Activated CD4-positive, CD25-positive, alpha-beta regulatory T cell treated with anti-CD3 and anti-CD28 coated beads, Interleukin-2, amount 50 U/mL, for 72 hours (primary cell): ENCODE measurements at places on chromosomes 5 and 9.

DNA sequence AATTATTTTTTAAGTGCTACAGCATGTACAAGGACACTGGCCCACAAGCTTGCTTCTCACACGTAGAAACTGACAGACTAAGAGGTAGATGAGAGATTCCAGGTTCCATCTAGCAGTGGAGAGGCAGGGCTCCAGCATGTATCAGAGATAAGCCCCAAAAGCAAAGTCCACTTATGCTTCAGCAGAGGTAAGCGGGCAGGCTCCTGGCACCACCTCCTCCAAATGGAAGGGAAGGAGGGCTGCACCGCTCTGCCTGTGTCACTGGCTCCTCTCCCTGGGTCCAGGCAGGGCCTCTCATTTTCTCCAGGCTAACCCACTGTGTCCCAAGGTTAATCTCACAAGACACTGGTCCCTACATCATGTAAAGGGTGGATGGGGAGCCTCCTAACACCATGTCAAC lies 15.9 kb downstream of the GRHPR start:
- DNase-seq, result no peak

GRCh38 chr5:121572061-121572460 lies 279.6 kb upstream of the FTMT start:
- DNase-seq, result no peak

DNA sequence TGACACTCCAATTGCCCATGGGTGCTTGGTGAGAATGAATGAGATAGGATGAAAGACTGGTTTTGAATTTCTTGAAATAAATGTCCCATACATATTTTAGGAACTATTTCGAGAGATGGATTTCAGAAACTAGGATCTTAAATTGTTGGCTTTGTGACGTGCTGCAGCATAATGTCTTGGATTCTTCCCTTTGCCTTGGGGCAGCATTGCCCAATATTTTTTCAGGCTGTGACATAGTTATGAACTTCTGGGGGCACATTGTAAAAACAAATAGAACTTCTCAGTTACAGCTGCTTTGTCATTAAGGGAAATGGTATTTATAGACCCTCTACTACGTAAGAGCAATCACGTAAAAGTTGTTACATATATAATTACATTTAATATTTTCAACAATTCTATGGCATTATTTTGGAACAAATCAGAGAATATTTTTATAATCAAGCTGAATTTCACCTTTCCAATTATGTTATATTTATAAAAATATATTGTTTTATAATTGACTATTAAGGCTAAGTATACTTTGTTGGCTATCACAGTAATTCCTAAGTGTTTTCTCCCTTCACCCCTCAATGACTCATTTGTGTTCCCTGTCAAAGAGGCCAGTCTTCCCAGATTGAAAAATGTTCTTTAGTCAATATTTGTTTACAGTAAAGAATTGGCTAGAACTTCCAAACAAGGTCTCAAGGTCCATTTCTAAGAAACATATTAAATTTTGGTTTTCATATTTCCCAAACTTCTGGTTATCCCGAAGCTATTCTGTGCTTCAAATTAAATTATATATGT lies 1388.3 kb upstream of the ACO1 start:
- DNase-seq, result no peak

DNA sequence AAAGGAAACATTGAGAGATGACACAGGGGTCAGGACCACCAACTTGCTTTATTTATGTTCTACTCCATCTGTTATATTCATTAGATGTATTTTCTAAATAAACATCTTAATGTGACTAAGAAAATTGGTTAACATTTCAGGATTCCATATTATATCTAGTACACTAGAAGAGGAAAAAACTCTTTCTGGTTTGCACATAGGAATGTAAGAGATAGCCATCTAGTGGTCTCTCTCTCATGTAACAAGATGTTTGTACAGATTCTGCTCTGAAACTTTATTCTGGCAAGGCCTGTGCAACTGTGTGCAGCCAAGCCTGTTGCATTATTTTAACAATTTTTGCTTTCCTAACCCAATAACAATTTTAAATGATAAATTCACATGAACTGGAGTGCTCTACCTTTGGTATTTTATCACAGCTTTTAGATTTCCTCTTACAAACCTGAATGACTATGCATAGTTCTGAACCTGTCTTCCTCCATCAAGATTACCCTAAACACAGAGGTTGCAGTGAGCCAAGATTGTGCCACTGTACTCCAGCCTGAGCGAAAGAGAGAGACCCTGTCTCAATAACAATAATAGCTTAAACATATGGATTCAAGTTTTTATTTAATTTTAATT lies 148.2 kb downstream of the GIN1 start:
- no peak for DNase-seq

DNA sequence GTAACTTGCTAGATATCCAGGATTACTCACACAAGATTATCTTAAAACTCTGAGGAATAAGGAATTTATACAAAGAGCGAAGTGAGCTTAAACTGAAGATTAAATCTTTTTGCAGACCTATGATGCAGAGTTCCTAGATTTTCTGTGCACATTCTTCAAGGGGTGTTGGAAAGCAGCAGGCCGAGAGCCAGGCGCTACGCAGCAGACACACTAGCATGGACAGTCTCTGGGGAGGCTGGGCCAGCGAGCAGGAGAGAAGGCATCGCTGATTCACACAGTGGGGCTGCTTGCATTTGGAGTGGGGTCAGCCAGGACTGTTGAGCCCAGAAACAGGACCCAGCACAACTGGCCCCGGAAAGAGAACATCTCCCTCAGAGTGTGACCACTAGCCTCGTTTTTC lies 136.3 kb downstream of the ADAMTS16 start:
- DNase-seq, result no peak
